ENCODE measurements at places on chromosomes 7 and 10. TPM values are rescaled to one million over a fixed set of nuclear protein-coding genes. Genes with fewer than 3 reads are reported as not detected.

- no peak for DNase-seq
These were observed 79.7 kb downstream of the VIPR2 start for GRCh38 chr7:159064816-159065510.

GRCh38 chr10:133292919-133293809, 15.5 kb downstream of the TUBGCP2 start:
- no peaks in the 10 kb centered on the region for H3K4me1 ChIP-seq
- peaks cover 35% of the 10 kb centered on the region for H3K36me3 ChIP-seq
- H3K27ac ChIP-seq, result no peak overlapping the region

The CRHR2 gene
- polyA plus RNA-seq, result not detected

The CFAP46 gene
- polyA plus RNA-seq, result not detected

- no peaks in the 10 kb centered on the region for H3K4me1 ChIP-seq
- H3K4me3 ChIP-seq, result no peak overlapping the region
- no peak for DNase-seq
- H3K27ac ChIP-seq, result no peak overlapping the region
- no peaks in the 10 kb centered on the region for H3K36me3 ChIP-seq
These were observed 43.0 kb upstream of the CYP2C18 start for GRCh38 chr10:94640562-94640961.
